B cell (primary cell): ENCODE measurements at places on chromosomes 4 and X. TPM values are rescaled to one million over a fixed set of nuclear protein-coding genes. Genes with fewer than 3 reads are reported as not detected.

DNA sequence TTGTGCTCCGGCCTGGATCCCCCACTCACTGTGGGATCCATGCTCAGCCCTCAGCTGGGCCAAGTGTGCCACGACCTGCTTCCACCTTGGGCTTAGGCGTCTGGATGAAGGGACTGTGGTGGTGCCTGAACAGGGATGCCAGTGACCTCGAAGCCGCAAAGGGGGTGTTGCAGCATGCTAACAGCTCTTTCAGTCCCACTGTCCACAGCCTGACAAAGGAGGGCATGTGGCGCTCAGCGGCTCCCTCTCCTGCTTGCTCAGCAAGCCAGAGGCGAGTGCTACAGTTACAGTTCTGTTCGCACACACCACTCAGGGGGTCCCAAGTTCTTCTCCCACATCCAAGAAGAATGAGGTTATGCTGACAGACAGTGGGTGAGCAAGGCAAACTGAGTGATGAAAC, 5.2 kb upstream of the IGBP1 start:
- DNase-seq, result no peak
- H3K27ac ChIP-seq, result no peak overlapping the region
- H3K36me3 ChIP-seq, result no peaks in the 10 kb centered on the region
- no peaks in the 10 kb centered on the region for H3K4me1 ChIP-seq

DNA sequence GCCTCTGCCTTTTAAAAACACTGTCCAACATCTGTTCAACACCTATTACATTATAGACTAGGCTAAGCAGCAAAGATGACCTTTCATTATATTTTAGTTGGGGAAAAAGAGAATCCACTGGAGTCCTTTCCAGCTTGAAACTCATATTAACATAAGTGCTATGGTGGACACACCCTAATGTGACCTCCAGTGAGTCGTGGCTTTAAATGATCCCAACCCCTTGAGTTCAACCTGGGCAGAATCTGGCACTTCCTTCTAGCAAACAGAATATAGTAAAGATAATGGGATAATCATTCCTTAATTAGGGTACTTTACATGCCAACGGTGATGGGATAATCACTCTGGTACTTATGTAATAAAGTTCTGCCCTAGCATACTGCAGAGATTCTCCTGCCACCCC, 162.6 kb downstream of the MAB21L2 start:
- H3K27ac ChIP-seq, result no peak overlapping the region
- no peaks in the 10 kb centered on the region for H3K4me1 ChIP-seq
- H3K36me3 ChIP-seq, result peaks cover 7% of the 10 kb centered on the region
- no peaks in the 10 kb centered on the region for H3K27me3 ChIP-seq
- DNase-seq, result no peak

GRCh38 chr4:177108708-177109107, 201.0 kb upstream of the NEIL3 start:
- no peak overlapping the region for H3K27ac ChIP-seq
- no peaks in the 10 kb centered on the region for H3K36me3 ChIP-seq
- no peak for DNase-seq
- no peaks in the 10 kb centered on the region for H3K4me1 ChIP-seq
- no peak overlapping the region for H3K4me3 ChIP-seq
- no peaks in the 10 kb centered on the region for H3K27me3 ChIP-seq

- H3K27ac ChIP-seq, result no peak overlapping the region
- H3K27me3 ChIP-seq, result no peaks in the 10 kb centered on the region
- H3K4me3 ChIP-seq, result no peak overlapping the region
- H3K36me3 ChIP-seq, result no peaks in the 10 kb centered on the region
These were observed 35.7 kb downstream of the APOO start for GRCh38 chrX:23871905-23872546.

GRCh38 chr4:177499537-177499936, 57.3 kb upstream of the AGA start:
- no peaks in the 10 kb centered on the region for H3K36me3 ChIP-seq
- H3K27ac ChIP-seq, result no peak overlapping the region
- H3K27me3 ChIP-seq, result no peaks in the 10 kb centered on the region
- no peak overlapping the region for H3K4me3 ChIP-seq
- no peak for DNase-seq
- no peaks in the 10 kb centered on the region for H3K4me1 ChIP-seq

DNA sequence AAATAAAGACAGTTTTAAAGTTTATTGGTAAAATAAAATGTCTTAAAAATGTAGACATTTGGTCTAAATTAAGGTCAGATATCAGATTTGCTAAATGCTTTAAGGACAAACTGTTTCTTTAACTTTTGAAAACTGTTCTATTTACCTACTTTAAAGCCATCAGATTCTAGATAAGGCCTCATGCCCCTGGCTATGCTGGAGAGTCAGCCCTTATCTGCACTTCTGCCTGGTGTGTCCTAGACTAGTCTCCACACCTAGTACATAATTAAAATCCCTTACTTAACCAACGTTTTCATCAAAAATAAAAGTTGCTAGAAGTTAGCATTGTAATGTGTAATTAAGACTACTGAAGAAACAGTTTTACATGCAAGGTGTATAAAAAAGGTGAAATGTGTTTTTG, 25.6 kb downstream of the HSD17B11 start:
- H3K4me3 ChIP-seq, result no peak overlapping the region
- peaks cover 65% of the 10 kb centered on the region for H3K36me3 ChIP-seq
- H3K27me3 ChIP-seq, result no peaks in the 10 kb centered on the region
- H3K4me1 ChIP-seq, result no peaks in the 10 kb centered on the region

DNA sequence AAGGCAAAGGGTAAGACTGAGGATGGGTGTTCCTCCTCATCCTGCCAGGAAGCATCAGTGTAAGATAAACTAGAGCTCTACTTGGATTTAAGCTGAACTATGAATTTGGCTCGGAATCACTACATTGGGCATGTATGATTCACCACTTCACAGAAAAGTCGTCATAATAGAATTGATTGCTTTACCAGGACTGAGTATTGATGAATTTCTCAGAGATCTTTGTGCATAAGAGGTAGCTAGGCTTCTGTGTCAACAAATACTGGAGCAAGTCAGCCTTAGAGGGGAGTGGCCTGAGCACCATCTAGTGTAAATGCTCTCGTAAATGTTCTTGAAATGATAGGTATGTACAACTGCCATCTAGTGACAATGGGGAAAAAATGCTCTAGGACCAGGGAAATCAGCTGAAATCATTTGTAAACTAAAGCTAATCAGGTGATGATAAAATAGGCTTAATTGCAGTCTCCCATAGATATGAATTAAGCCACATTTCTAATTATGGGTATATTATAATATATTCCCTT, 309.5 kb upstream of the FMR1 start:
- no peak for DNase-seq
- no peaks in the 10 kb centered on the region for H3K27me3 ChIP-seq
- no peak overlapping the region for H3K27ac ChIP-seq
- no peaks in the 10 kb centered on the region for H3K4me1 ChIP-seq

DNA sequence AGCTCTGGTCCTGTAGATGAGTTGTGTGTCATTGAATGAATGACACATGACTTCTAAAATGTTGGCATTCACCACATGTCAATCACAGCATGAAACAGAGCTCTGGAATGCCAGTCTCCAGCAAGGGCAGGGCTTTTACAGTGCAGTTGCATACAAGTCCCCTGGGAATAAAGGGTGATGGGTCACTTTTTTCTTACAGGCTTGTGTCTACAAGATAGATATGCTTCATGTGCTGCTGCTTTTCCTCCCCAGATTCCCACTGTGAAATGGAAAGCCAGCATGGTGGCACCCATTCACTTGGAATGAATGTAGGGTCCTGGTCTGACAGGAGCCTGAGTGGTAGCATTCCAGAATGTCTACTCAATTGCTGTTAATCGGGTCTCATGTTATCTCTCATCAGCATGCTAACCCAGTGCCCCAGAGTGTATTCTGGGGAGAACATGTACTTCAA, 159.1 kb upstream of the KIT start:
- H3K27ac ChIP-seq, result no peak overlapping the region
- H3K4me1 ChIP-seq, result no peaks in the 10 kb centered on the region
- H3K27me3 ChIP-seq, result peaks cover 3% of the 10 kb centered on the region
- DNase-seq, result no peak
- no peak overlapping the region for H3K4me3 ChIP-seq
- H3K36me3 ChIP-seq, result no peaks in the 10 kb centered on the region

DNA sequence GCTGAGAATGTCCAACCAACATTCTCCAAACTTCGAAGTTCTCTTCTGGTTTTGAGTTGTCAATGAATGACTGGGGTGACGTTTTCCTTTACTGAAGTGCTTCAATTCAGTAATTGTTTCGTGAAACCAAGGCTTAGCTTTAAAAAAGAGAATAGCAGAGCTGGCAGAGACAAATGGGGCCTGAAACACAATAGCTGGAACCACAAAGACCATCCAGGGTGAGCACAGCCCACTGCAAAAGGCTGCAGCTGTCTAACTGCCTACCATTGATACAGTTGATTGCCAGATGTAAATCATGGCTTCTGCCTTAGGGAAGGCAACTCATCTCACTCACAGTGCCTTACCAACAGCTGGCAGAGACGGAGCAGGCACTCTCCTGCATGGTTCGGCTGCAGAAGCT, 78.7 kb upstream of the ZNF518B start:
- no peaks in the 10 kb centered on the region for H3K27me3 ChIP-seq
- H3K4me1 ChIP-seq, result no peaks in the 10 kb centered on the region
- DNase-seq, result no peak
- no peak overlapping the region for H3K27ac ChIP-seq
- H3K36me3 ChIP-seq, result no peaks in the 10 kb centered on the region

- H3K4me3 ChIP-seq, result no peak overlapping the region
- H3K27ac ChIP-seq, result no peak overlapping the region
- H3K4me1 ChIP-seq, result no peaks in the 10 kb centered on the region
- no peaks in the 10 kb centered on the region for H3K27me3 ChIP-seq
- no peaks in the 10 kb centered on the region for H3K36me3 ChIP-seq
These were observed 14.1 kb downstream of the S100G start for GRCh38 chrX:16664074-16664473.

- H3K4me3 ChIP-seq, result no peak overlapping the region
- no peaks in the 10 kb centered on the region for H3K27me3 ChIP-seq
- no peak for DNase-seq
These were observed 224.0 kb upstream of the BMP3 start for GRCh38 chr4:80806472-80806871.

DNA sequence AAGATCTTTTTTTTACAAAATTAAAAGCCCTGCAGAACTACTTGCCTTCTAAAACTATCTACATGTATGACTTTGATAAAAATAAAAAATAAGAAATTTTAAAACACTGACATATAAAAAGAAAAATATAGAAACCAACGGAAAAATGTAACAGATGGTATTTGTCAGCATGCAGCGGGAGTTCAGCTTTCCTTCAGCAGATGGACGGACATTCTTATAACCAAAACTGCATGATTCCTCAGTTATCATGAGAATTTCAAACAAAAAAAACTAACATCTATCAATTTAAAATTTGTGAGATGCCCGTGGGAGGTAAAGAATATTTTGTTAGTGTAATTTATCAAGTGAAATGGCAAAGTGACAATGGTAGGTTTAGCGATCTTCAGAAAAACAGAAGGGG, 23.2 kb downstream of the RWDD4 start:
- no peaks in the 10 kb centered on the region for H3K36me3 ChIP-seq
- no peak overlapping the region for H3K4me3 ChIP-seq
- no peaks in the 10 kb centered on the region for H3K27me3 ChIP-seq
- no peaks in the 10 kb centered on the region for H3K4me1 ChIP-seq
- DNase-seq, result no peak

DNA sequence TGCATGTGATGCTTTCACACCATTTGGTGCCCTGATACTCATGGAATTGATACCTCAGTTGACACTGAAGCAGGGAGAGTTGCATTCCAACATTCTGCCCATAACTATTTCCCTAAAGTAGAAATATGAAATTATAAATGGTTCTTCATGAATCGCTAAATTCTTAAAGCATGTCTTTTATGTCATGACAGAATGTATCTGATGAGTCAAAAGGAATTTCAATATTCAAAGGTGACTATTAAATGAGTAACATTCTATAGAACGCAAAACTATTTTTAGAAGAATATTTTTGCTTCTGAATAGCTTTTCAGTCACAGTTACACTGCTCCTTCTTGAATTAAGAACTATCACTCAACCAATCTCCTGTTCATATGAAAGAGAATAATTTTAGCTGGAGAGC, 152.8 kb downstream of the ADGRA3 start:
- DNase-seq, result no peak
- no peak overlapping the region for H3K4me3 ChIP-seq
- no peaks in the 10 kb centered on the region for H3K36me3 ChIP-seq

- DNase-seq, result peak; percentile 86
- H3K4me3 ChIP-seq, result peak overlapping the region; percentile 95
- no peaks in the 10 kb centered on the region for H3K27me3 ChIP-seq
- H3K4me1 ChIP-seq, result peaks cover 18% of the 10 kb centered on the region
- H3K27ac ChIP-seq, result peak overlapping the region; percentile 98
- no peaks in the 10 kb centered on the region for H3K36me3 ChIP-seq
These were observed 840 bp upstream of the CLCN3 start for GRCh38 chr4:169619518-169619957.

USP17L28 gene
- not detected in 2 replicates for total RNA-seq

CCDC149 gene
- not detected in 2 replicates for total RNA-seq

PAGE2B gene
- 0.67 TPM in 1 of 2 replicates, not detected in the other for total RNA-seq

RIPPLY1 gene
- total RNA-seq, result not detected in 2 replicates

CTAG1A gene
- total RNA-seq, result not detected in 2 replicates

ARAP2 gene
- 88.0 and 89.0 TPM in 2 replicates for total RNA-seq

ACE2 gene
- total RNA-seq, result not detected in 2 replicates

MAGEB2 gene
- not detected in 2 replicates for total RNA-seq

TRIM61 gene
- total RNA-seq, result 2.2 and 2.3 TPM in 2 replicates

SERPINA7 gene
- total RNA-seq, result not detected in 2 replicates
